Brain microvascular endothelial cell (primary cell): ENCODE measurements at places on chromosomes 11 and 22.

GRCh38 chr11:14503023-14503422, 3.4 kb upstream of the COPB1 start:
- no peak for DNase-seq

DNA sequence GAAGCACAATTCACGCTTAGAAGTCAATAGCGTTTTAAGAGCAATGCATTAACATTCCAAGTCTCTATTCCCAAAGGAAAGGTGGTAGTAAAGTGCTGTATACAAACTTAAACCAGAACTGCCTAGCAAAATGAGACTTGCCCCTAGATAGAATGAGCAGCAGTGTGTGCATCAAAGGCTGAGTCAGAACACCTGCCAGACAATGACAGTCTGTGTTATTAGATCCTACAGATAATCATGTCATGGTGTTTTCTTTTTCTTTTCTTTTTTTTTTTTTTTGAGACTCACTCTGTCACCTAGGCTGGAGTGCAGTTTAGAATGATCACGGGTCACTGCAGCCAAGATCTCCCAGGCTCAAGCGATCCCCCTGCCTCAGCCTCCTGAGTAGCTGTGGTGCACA, 1.6 kb downstream of the RTCB start:
- no peak for DNase-seq

GRCh38 chr22:37184380-37184755, 3.7 kb downstream of the C1QTNF6 start:
- DNase-seq, result no peak

DNA sequence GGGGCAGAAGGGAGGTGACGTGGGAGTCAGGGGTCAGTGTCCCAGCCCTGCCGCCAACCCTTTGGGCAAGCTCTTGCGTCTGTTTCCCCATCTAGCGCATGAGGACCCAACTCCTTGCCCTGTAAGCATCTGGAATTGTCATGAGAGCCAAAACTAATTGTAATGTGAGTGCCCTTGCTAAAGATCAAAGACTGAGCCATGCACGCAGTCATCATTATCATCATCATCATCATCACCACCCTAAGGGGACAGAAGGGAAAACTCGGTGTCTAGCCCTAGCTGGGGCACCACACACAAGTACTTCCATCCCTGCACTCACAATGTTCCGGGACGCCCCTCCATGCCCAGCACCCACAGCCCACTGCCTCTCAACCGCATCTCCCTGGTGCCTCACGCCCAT, 2.5 kb downstream of the LIF start:
- no peak for DNase-seq

DNA sequence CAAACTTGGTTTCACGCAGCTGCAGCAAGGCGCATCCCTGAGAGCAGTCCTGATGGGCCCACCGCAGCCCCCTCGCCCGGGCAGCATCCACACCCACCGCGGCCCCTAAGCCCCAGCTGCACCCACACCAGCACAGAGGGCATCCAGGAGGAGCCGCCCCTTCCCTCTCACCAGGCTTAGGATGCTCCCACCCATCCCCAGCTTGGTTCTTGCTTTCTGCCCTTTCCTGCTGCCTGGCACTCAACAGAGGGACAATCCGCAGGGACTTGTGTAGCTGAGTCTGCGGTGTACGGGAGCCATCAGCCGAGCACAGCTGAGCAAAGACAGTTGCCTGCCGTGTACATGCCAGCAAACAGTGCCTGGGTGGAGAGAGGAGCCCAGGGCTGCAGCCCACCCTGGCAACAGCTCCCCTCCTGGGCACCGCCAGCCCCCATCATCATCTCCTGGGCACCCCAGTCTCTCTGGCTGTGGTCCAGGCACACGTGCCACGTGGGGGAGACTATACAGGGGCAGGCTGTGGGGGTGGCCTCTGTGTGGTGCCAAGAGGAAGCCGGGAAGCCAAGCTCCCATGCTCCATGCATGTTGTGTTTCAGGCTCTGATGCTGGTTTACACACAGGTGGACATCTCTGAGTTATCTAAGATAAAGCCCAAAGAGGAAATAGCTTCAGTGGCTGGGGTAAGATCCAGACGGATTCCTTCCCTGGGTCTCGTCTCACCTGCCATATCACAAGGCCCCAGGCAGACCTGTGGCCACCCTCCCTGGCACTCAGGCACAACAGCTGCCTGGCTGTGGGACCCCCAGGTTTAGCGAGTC, 36.0 kb upstream of the GNB1L start:
- no peak for DNase-seq

DNA sequence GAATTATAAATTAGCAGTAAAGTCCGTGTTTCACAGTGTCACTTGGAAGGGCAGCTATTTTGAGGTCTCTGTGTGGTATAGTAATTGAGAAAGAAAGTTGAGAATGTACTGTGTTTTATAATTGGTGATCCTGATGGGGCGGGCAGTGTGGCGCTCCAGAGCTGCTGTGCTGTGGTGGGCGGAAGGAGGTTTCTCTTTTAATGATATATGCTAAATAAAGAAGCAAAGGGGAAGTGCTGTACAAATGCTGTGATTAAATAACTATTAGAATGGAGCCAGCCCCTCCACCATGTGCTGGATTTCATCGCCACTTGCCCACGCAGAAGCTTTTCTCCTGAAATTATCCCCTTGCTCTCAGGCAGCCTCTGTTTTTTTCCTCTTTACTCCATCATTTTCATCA, 24.6 kb downstream of the ATXN10 start:
- no peak for DNase-seq

DNA sequence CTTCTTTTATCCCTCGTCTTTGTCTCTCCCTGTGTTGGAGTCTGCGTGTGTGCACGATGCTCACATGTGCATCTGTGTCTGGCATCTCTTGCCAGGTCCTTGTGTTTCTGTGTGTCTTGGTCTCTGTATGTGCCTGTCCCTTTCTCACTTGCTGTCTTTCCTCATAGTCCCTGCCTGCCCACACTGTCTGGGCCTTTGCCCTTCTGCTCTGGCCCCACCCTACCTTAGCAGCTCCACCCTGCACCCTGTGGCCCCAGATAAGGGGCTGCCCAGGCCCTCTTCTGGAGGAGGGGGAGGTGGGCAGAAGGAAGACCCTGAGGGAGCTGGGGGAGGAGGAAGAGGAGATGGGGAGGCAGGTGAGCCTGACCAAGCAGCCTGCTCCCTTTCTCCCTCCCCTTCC, 2.8 kb downstream of the EHBP1L1 start:
- no peak for DNase-seq

GRCh38 chr11:33569333-33569732, 131.3 kb downstream of the C11orf91 start:
- no peak for DNase-seq
